ENCODE measurements at places on chromosomes 12 and 14.

GRCh38 chr14:76769636-76770292, 8.5 kb downstream of the VASH1 start:
- no peak for DNase-seq

DNA sequence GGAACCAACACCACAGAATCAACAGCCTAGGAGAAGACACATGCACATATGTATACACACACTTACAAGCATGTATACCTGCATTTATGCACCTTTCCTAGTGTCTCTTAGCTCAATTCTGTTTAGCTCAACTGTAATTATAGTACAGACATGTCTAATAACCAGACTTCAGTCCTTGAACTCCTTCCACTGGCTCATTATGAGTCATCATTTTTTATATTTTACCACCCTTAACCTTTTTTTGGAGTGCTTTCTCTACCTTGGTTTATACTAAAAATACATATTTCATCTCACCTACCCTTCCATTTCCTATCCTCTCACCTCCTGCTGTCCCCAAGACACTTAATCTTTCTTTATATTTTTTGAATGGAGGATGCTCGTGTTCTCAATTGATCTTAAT, 110.4 kb downstream of the ARID2 start:
- no peak for DNase-seq

GRCh38 chr12:57576613-57577160, 14.3 kb upstream of the PIP4K2C start:
- no peak for DNase-seq

GRCh38 chr12:30437616-30438015, 258.1 kb downstream of the IPO8 start:
- DNase-seq = no peak

- DNase-seq = no peak
These were observed 68.2 kb upstream of the BDKRB2 start for GRCh38 chr14:96136371-96137005.

- DNase-seq = no peak
These were observed 30.3 kb downstream of the BAZ2A start for GRCh38 chr12:56599797-56600196.

GRCh38 chr14:21940887-21941856, 267.6 kb upstream of the OR4E1 start:
- DNase-seq = no peak

- no peak for DNase-seq
These were observed 100.8 kb downstream of the GAS2L3 start for GRCh38 chr12:100674036-100674888.

DNA sequence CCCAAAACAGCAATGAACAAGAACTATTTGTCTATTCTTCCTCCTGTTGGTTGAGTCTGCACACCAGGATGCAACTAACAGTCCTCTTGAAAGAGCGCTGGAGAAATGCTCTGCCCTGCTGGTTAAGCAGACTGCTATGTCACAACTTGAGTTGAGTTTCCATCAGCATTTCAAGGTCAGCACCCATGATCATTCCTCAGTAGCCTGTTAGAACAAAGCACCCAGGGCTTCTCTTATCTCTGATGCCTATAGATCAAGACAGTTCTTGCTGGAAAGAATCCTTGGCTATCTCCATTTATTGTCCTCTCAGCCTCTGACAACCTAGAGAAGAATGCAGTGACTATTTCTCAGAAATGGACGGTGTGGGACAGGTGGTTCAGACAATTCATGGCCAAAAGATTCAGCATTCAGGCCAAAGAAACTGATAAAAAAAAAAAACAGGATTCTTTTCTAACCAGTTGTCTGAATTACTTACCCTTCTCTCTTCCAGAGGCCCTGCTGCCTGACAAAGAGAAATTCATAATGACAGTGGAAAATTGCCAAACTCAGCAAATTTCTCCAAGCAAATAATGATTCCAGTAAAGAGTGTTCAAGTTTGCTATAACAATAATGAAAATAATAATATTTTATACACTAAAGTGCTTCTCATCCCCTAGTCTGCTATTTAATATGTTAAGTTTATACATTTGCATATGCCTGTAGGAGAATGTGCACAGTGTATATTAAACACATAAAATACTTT, 306.7 kb downstream of the EMP1 start:
- no peak for DNase-seq

- DNase-seq = no peak
These were observed 28.4 kb upstream of the MON2 start for GRCh38 chr12:62438098-62438692.

GRCh38 chr14:73007835-73008234, 19.1 kb downstream of the ZFYVE1 start:
- no peak for DNase-seq

DNA sequence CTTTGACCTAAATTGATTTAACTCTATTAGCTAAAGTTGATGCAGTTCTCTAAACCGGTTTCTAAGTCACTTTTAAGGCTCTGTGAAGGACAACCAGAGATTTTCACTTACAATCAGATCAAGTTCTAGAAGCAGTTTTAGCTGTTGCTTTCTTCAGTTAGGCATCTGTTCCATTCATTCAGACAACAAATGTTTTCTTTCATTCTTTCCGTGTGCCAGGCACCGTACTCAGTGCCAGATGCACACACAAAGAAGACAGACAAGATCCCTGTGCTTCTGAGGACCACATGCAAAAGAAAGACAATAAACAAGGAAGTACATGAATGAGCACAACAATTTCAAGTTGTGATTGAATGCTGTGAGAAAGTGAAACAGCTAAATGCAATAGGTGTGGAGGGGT, 11.1 kb upstream of the EGLN3 start:
- no peak for DNase-seq

DNA sequence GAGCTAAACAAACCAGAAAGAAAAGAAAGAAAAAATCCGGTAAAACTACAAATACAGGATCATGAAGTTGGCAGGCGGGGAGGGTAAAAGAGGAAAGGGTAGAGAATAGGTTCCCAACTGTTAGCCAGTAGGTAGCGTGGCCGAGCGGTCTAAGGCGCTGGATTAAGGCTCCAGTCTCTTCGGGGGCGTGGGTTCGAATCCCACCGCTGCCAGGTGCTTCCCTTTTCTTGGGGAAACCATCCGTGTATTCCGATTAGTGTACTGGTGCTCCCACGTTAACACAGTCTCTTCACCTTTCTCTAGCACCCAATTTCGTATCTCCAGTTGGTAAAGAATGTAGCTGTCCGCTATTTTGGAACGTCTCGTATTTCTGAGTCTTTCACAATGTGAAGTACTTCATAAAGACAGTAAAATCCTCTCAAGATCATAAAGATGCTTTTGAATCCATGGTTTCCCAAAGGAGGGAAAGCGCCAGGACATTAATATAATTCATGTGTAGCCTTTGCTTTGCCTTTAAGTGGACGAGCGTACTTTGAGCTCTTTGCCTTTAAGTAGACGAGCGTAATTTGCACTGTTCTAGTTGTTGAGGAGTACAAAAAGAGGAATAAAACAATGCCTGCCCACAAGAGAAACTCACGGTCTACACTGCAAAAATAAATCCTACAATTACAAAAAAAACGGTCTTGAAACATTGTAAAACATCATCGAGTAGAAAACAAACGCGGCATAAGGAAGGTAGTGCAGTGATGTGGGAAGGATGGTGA, 19.0 kb upstream of the RNASE12 start:
- DNase-seq = peak; percentile 82

GRCh38 chr12:62933602-62934238, 1.2 kb downstream of the PPM1H start:
- DNase-seq = no peak

- DNase-seq = no peak
These were observed 323.7 kb downstream of the TMEM121 start for GRCh38 chr14:105849933-105850626.

GRCh38 chr14:44912041-44912869, 49.5 kb downstream of the KLHL28 start:
- no peak for DNase-seq

GRCh38 chr12:92863251-92863650, 65.8 kb downstream of the EEA1 start:
- no peak for DNase-seq

DNA sequence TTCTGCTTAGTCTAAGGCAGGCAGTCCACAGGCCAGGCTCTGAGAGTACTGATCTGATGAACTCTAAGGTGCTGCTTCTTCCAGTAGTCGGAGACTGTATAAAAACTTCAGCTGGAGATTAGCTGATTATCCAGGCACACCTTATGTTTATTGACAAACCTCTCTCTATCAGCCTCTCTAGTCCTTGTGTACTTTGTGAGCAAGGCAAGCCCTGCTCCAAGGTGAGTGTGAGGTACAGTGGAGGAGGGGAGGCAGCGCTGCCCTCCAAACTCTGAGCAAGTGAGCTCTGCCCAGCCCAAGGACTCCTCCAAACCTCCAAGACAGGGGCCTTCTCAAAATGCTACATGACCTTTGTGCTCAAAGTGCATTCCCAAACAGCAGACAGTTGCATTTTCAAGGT, 95.9 kb upstream of the CDKN3 start:
- no peak for DNase-seq

GRCh38 chr12:29103539-29103974, 45.5 kb upstream of the FAR2 start:
- DNase-seq = no peak

DNA sequence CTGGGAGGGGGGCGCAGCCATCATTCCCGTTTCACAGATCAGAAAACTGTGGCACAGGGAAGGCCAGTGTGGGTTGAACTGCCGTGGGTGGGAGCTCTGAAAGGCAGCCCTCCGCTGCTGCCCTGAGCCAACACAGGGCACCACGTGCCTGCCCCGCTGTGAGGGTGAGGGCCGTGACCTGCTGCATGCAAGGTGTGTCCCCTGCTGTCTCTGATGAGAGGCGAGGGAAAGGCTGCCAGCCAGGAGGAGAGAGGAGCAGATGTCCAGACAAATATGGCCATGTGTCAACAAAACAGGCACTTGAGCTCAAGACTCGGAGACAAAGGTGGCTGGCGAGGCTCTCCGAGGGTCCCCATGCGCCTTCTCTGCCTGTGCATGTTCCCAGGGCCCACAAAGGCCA, 108.8 kb downstream of the RBM19 start:
- no peak for DNase-seq

- no peak for DNase-seq
These were observed 9.5 kb downstream of the PPP1CC start for GRCh38 chr12:110733089-110733715.

DNA sequence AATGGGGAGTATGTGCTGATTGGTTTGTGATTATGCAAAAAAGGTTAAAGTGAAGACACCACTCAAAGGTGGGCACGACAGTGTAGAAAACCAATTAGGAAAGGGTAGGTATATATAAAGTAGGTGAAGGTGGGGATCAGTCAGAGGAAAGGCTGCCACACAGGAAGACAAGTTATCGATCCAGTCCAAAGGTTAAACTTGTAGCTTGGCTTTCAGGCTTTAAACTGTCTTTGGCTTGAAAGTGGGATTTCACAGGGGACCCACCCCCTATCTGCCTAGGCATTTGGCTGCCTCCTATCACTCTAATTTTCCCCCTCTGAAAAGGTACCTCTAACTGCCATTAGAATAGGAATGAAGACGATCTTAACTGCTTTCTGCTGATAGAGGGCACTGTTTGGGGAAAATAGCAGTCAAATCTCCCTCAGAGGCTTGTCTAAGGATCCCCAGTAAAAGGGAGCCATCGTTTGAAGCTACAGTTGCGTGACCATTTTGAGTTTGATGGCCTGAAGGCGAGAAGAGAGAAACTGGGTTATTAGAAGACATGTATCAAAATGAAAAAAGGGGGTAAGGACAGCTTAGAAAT, 250.2 kb downstream of the GPHN start:
- no peak for DNase-seq

DNA sequence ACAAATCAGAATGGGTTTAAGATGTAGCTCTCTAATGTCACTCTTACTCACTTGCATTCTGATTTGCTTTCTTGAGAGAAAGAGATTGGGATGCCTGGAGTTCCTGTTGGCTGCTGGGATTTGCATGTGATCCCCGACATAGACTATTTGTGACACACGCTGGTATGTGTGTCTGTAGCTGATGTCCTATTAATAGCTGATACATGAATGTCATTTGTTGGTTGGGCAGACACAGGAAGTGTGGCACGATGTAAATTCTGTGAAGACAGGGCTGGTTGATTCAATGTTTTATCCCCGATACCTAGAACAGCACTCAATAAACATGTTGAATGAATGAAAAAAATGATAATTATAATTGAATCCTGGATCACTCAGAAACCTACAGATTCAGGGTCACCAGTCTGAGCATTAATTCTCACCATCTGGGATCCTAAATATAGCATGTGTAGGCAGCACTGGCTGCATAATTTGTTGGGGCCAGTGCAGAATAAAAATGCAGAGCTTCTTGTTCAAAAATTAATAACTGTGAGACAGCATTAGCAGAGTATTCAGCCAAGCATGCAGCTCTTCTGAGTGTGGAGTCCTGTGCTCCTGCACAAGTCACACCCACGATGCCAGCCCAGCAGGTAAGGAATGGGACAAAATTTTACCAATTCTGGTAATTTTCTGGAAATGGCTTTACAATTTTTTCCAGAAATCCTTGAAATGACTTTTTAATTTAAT, 35.5 kb upstream of the SOCS2 start:
- DNase-seq = no peak

- no peak for DNase-seq
These were observed 34.8 kb downstream of the DIO3 start for GRCh38 chr14:101595887-101596721.

DNA sequence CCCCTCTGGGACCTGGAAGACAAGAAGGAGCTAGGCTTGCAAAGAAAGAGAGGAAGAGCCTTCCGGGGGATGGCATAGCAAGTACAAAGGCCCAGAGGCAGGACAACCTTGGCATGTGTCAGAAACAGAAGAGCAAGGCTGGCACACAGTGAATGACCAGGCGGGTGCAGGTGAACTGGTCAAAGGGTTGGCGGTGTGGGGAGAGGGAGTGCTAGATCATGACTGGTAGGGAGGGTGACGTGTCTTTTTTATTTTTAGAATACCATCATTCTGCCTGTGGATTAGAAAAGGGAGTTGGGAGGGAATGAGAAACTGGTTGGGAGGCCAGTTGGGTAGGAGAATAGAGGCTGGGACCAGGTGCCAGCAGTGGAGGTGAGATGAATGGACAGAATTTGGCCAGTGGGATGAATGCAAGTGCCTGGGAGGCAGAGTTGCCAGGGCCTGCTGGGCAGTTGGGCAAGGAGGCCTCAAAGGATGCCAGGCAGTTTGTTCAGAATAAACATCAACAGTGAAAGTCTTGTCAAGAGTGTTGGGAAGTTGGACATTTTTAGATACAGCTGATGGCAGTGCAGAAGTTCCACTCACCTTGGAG, 168.3 kb downstream of the CACNA1C start:
- no peak for DNase-seq

All from NCI-H2227 treated with DMSO at 0.1 percent for 48 hours (cell line).